ENCODE measurements at places on chromosomes 12 and 14.

- DNase-seq, result no peak
Observed at GRCh38 chr12:27274706-27275105, 30.6 kb downstream of the STK38L start.

DNA sequence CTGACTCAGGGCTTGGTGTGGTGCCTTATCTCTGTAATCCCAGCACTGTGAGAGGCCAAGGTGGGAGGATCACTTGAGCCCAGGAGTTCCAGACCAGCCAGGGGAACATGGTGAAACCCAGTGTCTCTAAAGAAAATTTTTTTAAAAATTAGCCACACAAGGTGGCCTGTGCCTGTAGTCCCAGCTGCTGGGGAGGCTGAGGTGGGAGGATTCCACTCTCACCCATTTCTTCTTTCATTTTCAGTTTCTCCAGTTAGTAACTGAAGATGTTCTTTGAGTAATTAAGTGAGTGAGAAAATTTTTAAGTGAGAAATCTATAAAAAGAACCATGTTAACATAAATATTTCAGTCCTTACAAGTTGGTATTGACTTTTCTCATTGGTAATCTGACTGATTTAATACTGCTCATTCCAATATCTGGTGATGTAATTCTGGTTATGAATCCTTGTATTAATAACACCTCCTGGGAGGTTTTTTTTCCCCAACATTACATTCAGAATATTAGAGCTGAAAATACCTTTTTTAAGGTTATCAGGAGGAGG, 6.1 kb downstream of the METTL3 start:
- no peak for DNase-seq

- no peak for DNase-seq
Observed at GRCh38 chr14:94363151-94363624, 25.2 kb downstream of the SERPINA1 start.

DNA sequence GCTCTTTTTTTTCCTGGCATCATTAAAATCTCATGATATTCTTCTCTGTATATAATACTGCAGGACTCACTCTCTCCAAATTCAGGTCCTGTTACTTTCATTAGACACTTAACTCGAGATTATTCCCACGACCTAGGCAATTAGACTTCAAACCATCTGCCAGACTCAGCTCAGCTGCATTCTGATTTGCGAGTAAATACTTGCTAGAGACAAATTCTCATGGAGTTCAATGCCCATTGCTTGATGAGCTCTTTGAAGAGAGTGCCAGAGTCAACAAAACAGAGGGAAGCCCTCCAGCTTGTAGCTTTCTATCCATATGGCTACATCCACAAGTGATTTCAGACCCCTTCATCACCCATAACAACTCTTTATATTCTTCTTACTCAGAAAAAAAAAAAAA, 88.3 kb downstream of the GTF2A1 start:
- no peak for DNase-seq

DNA sequence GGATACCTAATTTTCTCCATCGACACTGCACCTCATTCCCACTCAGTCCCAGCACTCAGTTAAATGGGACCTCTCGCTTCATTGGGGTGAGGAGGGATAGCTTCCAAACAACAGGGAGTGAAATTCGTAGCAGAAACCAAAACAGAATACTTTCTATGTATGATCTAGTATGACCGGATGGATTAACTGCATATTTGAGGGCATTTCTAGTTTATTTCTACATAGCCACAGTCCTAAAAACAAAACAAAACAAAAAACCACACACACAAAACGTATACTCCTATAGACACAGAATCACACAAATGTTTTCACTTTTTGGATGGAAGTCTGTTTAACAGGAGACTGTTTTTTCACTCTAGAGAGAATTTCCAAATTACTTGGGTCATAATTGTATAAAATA, 307.5 kb upstream of the FKBP4 start:
- no peak for DNase-seq

DNA sequence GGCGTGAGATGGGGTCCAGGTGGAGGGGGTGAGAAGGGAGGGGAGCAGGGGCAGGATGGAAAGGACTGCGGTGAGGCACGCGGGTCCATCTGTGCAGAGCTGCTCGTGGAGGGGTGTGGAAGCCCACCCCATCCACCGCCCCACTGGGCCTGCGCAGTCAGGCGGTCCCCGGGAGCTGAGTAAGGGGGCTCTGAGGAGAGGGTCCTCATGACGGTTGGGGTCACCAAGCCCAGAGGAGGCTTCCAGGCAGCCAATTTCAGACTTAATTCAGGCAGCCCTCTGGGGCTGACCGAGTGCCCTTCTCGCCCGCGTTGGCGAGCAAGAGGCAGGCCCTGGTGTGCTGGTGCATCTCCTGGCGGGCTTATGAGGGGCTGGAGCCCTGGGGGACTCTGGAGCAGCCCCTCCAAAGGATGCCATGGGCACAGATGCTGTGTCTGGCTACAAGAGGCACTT, 115.5 kb downstream of the KIF26A start:
- no peak for DNase-seq

DNA sequence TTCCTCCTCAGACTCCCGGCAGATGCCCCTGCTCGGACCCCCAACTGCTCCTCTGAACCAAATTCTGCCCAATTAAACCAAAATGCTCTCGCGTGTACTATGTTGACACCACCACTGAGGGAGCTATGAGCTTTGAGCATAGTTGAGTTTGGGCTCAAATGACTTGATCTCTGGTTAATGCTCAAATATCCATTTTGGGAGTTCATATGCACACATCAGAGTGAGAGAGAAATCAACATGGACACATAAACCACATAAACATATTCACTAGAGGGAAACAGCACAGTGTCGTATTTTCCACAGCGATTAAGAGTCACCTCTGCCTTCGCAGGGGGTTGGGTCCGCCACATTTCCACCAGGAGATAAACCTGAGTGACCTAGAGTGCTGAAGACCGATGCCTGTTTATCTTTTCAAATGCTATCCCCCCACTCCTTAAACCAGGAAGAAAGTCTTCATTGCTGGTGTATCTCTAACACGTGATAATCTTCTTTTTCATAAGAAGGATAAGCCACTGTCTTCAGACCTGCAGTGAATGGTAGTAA, 59.4 kb upstream of the FOXN3 start:
- no peak for DNase-seq

- DNase-seq, result no peak
Observed at GRCh38 chr12:10395390-10395998, 5.7 kb upstream of the KLRK1 start.

DNA sequence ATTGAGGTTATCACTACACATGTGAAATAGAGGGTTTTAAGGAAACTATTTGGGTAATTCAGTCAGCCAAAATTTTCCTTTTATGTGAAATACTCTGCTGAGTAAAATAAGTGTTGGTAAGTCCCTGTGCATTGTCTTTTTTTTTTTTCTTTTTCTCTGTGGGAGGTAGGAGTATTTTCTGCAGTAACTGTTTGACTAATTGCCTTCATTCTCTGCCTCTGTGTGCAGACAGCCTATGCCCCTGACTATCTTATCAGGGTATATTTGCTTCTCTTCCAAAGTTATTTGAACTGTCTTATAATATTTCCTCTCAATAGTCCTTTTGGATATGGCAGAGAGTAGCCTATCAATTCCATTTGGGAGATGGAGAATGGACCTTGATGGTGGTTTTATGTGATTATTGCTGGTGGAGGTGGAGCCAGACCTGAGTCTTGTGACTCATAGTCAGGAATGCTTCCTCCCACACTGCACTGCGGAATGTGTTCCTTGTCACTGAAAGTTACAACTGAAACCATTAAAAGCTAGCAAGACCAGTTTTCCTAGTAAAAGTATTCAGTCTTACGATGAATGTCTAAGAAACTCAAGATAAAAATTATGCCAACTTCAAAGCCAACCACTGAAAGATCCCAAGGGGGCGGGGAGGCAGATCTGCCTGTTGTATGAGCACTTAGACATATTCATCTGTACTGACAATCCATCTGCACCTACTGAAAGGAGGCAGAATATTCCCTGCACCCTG, 40.9 kb upstream of the STXBP6 start:
- no peak for DNase-seq

DNA sequence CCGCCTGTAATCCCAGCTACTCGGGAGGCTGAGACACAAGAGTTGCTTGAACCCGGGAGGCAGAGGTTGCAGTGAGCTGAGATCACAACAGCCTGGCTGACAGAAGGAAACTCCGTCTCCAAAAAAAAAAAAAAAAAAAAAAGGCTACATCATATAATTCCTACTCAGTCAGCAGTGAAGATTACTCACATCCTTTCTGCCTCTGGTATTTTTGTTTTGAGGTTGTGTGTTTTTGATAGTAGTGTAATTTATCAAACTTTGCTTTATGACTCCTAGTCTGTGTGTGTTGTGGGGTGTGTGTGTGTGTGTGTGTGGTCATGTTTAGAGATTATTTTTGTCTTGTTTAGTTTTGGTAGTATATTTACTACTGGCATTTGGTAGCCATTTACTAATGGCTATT, 29.8 kb upstream of the DLGAP5 start:
- DNase-seq, result no peak

Data from activated T-cell treated with anti-CD3 and anti-CD28 coated beads for 1 hour (primary cell).